T-helper 17 cell (primary cell): ENCODE measurements at places on chromosomes 13 and 19. TPM values are rescaled to one million over a fixed set of nuclear protein-coding genes. Genes with fewer than 3 reads are reported as not detected.

ATP4B gene
- total RNA-seq: not detected

IRGC gene
- not detected for total RNA-seq

SLITRK6 gene
- not detected for total RNA-seq

LILRA1 gene
- total RNA-seq: 2.1 TPM

PLIN3 gene
- total RNA-seq: 19.7 TPM
